ENCODE measurements at places on chromosomes 16 and 17.

GRCh38 chr17:75457047-75457654 lies 716 bp downstream of the TMEM94 start:
- no peak for DNase-seq

- DNase-seq = no peak
Measured at GRCh38 chr17:17853811-17854447, 17.1 kb upstream of the SREBF1 start.

DNA sequence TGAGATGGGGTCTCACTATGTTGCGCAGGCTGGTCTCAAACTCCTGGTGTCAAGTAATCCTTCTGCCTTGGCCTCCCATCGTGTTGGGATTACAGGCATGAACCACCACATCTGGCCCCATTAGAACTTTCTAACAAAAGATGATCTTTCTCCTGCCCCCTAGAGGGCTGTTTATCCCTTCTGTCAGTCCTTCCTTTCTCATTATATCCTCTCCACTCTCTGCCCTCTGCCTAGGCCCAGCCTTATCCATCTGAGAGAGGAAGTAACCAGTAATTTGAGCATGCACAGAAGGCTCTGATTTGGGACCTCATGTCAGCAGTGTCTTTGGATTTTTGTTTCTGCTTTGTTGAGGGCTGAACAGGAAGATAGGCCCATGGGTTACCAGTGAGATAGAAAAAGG lies 4.4 kb upstream of the DHX40 start:
- DNase-seq = peak; percentile 23

- DNase-seq = no peak
Measured at GRCh38 chr16:65538976-65539375, 417.1 kb upstream of the CDH11 start.

DNA sequence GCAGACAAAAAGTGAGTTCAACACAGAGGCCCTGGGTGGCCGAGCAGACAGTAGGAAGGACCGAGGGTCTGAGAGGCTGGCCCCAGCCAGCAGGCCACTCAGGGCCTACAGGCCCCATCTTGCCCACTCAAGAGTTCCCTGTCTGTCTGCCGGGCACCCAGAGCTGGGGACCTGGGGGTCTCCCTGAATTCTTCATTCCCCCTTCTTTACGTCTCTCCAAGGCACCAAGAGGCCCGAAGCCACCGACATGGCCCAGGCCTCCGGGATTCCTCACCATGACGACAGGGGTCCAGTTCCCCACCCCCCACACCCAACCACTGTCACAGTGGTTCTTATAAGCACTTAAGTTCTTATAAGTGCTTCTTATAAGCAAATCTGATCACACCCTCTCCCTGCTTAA lies 49.2 kb downstream of the NOS2 start:
- DNase-seq = no peak
